ENCODE measurements at places on chromosomes 3 and 15.

DNA sequence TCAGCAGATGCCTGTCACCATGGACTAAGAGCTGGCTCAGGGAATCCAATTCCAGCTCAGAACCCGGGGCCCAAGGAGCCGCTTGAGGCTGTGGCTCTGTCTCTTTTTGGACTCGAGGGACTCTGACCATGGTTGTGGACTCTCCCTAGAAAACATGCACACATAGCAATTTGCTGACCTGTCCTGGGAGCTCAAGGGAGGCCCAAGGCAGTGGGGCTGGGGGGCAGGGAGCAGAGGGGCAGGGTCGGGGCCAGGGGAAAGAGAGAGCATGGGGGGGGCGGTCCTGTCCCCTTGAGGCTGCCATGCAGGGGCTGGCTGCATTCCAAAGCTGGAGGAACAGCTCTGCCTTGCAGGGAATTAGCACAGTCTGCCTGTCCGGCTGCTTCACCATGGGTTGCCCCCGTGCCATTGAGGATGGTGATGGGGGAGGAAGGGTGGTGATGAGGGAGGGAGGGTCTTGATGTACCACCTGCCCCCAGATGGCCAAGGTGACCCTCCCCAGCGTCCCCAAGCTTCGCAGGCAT, 190.1 kb downstream of the GOLGA6L6 start:
- no peak for DNase-seq

- no peak for DNase-seq
Observed at GRCh38 chr3:26233374-26233773, 389.2 kb upstream of the LRRC3B start.

- DNase-seq: no peak
Observed at GRCh38 chr3:105414841-105415240, 48.1 kb downstream of the ALCAM start.

- DNase-seq: no peak
Observed at GRCh38 chr3:23804441-23805209, 1.1 kb upstream of the UBE2E1 start.

DNA sequence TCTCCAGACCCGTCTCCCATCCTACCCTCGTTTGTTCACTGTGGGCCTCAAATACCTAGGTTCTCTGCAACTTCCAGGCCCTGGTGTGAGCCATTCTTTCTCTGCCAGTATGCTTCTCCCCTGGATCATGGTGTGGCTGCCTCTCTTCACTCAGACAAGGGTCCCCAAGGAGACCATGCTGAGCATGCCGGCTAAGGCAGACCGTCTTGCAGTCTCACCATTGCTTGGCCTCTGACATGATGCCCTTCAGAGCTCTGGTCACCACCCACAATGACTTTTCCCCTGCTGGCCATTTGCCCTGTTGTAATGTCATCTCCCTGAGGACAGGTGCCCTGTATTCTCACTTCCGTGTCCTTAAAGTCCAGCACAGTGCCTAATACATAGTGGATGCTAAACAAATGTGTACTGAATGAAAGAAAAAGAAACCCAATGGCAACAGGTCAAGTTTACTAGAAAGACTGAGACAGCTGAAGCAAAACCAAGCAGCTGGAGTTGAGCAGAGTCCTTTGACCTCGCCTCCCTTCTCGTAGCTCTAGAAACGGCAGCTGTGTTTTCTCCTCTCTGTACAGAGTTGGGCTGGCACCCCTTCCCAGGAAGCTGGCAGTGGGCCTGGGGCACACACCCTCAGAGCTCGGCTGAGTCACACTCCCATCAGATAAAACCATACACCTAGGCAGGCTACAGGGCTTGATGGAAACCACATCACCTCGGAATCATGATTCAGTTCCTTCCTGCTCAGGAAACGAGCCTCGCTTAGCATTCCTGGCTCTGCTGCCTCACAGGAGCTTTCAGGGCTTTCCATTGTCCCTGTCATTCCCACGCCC, 8.6 kb downstream of the TLR9 start:
- DNase-seq: no peak

DNA sequence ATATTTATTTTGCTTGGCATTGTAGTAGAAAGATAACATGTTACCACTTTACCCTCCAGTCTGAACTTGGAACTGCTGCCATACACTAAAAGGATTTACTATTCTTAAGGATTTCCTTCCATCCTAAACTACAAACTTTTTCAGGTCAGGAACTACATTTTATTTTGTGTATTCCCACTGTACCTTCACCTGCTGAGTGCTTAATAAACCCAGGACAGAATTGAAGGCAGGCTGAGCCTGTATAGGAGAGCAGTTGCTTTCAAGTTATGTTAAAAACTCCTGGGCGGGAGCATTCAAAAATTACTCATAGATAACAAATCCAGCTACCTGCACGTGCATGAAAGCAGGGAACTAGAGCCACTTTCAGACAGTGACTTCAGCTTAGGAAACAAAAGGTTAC, 58.3 kb downstream of the CACNA1D start:
- DNase-seq: no peak

GRCh38 chr3:126907557-126907956, 75.4 kb upstream of the PLXNA1 start:
- DNase-seq: no peak

- DNase-seq: peak; percentile 5
Observed at GRCh38 chr3:38004415-38005075, 14.0 kb downstream of the VILL start.

DNA sequence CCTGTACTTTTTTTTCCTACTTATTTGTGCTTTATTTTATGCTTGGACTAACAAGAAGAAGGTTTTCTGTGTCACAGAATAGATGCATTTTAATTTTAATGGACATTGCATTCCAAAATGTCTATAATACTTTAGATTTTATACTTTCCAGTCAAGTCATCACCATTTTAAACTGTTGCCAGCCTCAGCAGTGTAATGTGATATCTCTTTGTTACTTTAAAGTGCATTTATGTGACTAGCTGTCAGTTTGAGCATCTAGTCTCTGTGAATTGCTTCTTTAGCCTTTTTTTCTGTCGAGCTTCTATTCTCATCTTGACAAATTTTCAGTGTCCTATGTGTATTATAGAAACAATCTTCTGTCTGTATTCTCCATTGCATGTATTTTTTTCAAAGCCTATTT, 511.4 kb upstream of the CBLB start:
- no peak for DNase-seq

- no peak for DNase-seq
Observed at GRCh38 chr15:40241269-40242212, 2.7 kb downstream of the PAK6 start.

DNA sequence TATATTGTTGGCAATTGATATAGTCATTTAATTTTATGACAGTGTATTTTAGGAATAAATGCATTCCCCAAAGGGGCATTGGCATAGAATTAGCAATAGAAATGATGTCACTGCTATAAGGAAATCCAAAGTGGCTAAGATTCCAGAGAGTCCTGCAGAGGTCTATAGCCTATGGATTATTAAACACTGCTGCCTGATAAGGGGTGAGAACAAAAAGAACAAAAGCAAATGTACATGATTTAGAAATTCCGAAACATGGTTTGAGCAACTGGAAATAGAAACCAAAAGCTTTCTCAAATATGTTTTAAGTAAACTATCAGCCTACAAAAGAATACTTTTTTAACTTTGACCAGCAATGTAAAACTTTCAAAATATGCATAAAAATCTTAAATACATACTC, 280.1 kb upstream of the RASGRP1 start:
- DNase-seq: no peak

GRCh38 chr3:58693940-58694850, 27.6 kb upstream of the FAM3D start:
- no peak for DNase-seq

DNA sequence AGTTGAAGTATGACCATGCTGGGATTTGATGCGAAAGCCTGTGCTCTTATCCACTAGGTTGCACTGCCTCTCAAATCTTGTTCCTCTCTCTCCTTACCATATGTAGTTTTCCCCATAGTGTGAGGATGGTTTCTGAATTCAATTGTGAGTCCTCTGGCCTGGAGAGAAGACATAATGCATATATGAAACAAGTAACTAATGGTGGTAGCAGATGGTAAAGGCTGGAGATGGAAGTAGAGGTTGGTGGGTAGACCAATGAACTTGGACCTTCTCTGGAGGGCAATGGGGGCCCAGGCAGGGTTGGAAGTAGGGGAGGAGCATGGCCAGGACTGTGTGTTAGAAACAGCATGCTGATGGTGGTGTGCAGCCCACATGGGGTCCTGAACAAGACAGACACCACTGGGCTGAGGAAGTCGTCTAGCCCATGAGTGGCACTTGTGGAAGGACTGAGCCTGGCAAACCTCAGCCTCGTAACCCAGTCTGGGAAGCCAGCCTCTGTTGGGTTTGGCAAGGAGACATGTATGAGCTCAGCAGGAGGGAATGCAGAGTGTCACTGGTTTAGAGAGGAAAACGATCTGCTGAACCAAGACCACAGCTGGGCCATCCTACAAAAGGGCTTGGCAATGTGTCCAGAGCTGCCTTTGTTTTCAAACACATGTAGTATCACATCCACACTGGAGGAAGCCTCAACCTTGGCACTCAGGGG, 18.5 kb upstream of the LMCD1 start:
- peak; percentile 42 for DNase-seq

DNA sequence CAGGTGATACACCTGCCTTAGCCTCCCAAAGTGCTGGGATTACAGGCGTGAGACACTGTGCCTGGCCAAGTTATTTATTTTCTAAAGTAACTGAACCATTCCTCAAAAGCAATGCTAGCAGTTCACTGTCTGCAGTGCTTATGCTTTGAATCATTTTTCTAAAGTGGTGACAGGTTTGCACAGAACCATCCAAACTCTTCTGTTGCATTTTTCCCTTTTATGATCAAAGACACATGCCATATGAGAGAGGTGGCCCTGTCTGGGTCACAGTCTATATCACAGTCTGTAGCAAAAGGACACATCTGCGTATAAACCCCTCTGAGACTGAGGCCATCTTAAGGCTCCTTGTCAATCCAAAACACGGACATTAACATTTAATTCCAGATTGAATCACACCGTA, 17.2 kb downstream of the CDCP1 start:
- no peak for DNase-seq

DNA sequence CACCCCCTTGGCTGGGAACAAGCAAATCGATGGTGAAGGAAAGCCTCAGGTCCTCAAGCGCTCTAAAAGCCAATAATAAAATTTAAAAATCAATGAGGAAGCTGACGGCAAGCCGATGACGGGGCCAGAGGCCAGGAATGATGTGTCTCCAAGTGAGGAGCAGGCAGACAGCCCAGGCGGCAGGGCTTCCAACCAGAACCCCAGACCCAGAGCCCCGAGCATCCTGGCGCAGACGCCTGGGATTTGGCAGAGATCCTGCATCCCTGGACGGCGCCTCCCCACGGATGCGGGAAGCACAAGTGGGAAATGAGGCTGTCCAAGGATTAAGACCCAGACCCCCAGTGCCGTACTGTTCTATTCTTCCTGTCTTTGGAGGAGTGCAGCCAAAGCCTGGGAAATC, 123.0 kb upstream of the PROK2 start:
- DNase-seq: no peak

- peak; percentile 59 for DNase-seq
Observed at GRCh38 chr3:137764001-137764433, at the start of gene SOX14. TSS of gene SOX14 (plus strand) at chr3:137764315. CDS start at chr3:137764785, 470 bp downstream.

DNA sequence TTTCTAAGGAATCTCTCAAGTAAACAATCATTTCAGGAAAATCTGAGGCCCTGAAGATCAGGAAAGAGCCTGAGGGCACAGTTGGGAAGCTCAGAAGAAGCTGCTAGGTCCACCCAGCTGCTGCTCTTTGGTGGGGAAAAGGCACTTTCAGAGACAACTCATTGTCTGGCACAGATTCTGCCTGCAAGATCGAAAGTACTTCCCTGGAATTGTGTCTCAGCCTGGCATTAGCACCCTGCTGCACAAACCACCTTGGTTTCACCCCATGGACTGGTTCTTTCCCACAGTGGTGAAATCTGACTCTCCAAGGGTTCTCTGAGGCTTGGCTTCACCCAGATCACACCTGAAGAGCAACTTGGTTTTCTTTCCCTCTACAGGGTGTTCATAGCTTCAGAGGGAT, 18.7 kb downstream of the THRB start:
- DNase-seq: no peak

GRCh38 chr3:152269056-152269830, 514 bp downstream of the MBNL1 start:
- DNase-seq: peak; percentile 58

GRCh38 chr3:32411442-32411841, 19.8 kb downstream of the CMTM7 start:
- no peak for DNase-seq

DNA sequence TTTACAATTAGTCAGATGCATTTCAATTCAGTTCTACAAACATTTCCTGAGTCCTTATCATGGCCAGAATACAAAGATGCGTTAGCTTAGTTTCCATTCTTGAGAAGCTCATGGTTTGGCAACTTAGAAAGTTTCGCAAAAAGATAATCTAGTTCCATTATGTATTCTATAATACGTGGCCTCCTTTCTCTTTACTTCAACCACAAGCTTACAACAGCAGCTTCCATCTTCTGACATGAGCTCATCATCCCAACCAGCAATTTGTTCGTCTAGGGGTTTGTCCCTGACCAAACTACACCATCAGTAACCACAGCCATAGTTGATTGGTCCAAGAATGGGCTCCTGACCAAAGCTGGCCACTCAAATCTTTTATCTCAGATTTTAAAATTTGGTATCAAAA, 267.6 kb upstream of the TBC1D5 start:
- no peak for DNase-seq

DNA sequence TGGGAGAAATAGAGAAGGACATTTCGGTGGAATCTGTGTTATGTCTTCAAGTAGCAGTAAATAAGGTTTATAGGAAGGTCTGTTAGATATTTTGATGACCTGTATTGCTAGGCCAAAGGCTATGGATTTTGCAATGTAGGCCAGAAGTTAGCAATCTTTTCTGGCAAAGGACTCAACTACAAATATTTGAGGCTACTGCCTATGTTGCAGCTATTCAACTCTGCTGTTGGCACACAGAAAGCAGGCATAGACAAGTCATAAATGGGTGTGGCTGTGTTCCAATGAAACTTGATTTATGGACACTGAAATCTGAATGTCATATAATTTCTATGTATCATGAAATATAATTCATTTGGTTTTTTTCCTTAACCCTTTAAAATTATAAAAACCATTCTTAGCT, 438.7 kb upstream of the C2CD4B start:
- DNase-seq: no peak

DNA sequence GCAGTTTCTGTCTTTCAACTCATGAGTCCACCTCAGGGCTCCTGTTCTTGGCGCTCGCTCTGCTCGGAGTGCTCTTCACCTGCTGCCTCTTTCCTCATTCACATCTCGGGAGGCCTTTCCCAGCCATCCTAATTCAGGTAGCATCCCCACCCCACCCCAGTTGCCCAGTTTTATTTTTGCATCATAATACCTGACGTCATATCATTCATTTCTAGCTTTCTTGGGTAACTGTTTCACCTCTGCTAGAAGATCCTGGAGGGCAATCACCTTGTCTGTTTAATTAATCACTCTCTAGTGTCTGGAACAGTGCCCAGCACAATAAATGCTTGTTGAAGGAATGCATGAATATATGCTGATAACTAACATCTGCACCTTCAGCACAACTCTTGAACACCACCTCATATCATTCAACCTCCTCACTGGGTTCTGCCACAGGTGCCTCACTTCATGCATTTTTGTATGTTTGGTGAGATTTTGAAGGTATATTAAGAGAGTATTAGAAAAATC, 7.6 kb downstream of the NUSAP1 start:
- no peak for DNase-seq

- DNase-seq: no peak
Observed at GRCh38 chr3:31065765-31066164, 171.3 kb upstream of the GADL1 start.

Data from NCI-H345 (cell line).